Esophagus squamous epithelium (tissue), 5 donors: ENCODE measurements at places on chromosomes 7 and 10.

GRCh38 chr10:131500892-131501291 lies 189.4 kb upstream of the TCERG1L start:
- H3K36me3 ChIP-seq: no peaks in the 10 kb centered on the region
- no peak for DNase-seq
- H3K4me1 ChIP-seq: no peaks in the 10 kb centered on the region
- H3K27me3 ChIP-seq: no peaks in the 10 kb centered on the region
- H3K4me3 ChIP-seq: no peak overlapping the region

GRCh38 chr10:44333511-44333910 lies 51.4 kb downstream of the CXCL12 start:
- H3K36me3 ChIP-seq: no peaks in the 10 kb centered on the region
- H3K27ac ChIP-seq: no peak overlapping the region
- no peak for DNase-seq

DNA sequence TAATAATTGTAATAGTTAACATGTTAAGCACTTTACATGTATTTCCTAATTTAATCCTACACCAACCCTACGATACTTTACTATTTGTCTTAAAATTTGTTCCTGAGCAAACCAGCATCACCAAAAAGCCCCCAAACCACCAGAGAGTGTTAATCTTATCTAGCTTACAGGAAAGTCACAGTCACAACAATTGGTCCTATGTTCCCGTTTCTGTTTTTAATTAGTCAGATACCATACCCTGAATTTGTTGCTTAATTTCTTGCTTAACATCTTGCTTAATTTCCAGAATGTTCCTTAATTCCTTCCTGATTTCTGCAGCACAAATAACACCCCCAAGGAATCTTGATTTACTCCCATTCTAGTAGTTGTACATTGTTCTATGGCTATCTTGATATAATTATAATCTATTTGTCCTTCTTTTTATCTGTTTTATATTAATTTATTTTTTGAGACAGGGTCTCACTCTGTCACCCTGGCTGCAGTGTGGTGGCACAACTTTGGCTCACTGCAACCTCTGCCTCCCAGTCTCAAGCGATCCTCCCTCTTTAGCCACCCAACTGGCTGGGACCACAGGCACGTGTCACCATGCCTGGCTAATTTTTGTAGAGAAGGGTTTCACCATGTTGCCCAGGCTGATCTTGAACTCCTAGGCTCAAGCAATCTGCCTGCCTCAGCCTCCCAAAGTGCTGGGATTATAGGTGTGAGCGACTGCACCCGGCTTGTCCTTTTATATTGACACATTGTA lies 6.6 kb upstream of the PDSS1 start:
- H3K27me3 ChIP-seq: no peaks in the 10 kb centered on the region
- DNase-seq: no peak
- H3K36me3 ChIP-seq: no peaks in the 10 kb centered on the region
- no peaks in the 10 kb centered on the region for H3K4me1 ChIP-seq
- H3K27ac ChIP-seq: no peak overlapping the region

- no peak for DNase-seq
- no peaks in the 10 kb centered on the region for H3K27me3 ChIP-seq
- H3K4me3 ChIP-seq: no peak overlapping the region
- H3K27ac ChIP-seq: no peak overlapping the region
Observed at GRCh38 chr7:118245267-118246040, 20.9 kb downstream of the ANKRD7 start.

DNA sequence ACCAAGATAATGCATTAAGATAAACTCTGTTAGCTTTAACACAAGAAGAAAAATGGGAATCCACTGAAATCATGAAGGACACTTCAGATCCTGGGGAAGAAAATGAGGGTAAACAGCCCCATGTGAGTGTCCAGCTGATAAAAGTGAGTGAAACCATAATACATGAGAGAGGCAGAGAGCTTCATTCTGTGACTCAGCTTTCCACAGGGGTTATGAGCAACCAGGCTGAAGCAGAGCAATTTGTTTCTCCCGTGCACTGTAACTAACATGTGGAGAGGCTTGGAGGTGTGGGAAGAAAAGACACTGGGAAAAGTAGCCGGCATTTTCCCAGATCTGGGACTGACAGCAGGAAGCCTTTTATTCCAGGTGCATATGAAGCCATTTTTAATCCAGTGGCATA lies 971.7 kb downstream of the ANKRD7 start:
- H3K27me3 ChIP-seq: no peaks in the 10 kb centered on the region
- DNase-seq: no peak
- H3K27ac ChIP-seq: no peak overlapping the region
- no peaks in the 10 kb centered on the region for H3K4me1 ChIP-seq
- H3K36me3 ChIP-seq: no peaks in the 10 kb centered on the region
- no peak overlapping the region for H3K4me3 ChIP-seq

DNA sequence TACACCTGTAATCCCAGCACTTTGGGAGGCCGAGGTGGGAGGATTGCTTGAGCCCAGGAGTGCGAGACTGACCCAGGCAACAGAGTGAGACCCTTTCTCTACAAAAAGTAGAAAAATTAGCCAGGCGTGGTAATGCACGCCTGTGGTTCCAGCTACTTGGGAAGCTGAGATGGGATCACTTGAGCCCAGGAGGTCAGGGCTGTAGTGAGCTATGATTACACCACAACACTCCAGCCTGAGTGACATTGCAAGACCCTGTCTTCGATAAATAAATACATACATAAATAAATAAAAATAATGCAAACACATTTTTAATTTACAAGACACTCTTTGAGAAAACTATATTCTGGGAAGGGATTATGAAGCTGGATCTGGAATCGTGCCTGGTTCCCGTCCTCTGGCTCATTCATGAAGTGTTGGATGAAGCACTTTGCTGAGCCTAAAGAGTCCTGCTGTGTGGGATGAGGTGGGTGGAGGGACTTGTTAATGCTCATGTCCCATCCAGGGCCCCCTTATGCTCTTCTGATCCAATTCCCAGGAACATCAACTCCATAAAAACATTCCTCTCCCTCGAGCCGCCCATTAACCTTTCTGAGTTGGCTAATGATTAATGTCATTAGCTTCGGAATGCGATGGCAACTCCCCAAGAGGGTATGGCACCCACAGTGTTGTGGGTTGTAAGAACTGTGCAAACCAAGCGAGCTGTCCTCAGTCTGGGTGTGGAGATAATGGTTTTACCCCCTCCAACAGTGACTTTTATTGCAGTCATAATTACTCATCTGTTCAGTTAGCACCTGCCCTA lies 236.3 kb downstream of the BAMBI start:
- no peak overlapping the region for H3K4me3 ChIP-seq
- H3K4me1 ChIP-seq: no peaks in the 10 kb centered on the region
- no peaks in the 10 kb centered on the region for H3K36me3 ChIP-seq
- H3K27ac ChIP-seq: no peak overlapping the region

- no peaks in the 10 kb centered on the region for H3K36me3 ChIP-seq
- no peaks in the 10 kb centered on the region for H3K27me3 ChIP-seq
- peaks cover 4% of the 10 kb centered on the region for H3K4me1 ChIP-seq
- DNase-seq: no peak
- H3K27ac ChIP-seq: no peak overlapping the region
- H3K4me3 ChIP-seq: peak overlapping the region; percentile 12
Observed at GRCh38 chr10:92750791-92751533, 61.2 kb downstream of the HHEX start.

DNA sequence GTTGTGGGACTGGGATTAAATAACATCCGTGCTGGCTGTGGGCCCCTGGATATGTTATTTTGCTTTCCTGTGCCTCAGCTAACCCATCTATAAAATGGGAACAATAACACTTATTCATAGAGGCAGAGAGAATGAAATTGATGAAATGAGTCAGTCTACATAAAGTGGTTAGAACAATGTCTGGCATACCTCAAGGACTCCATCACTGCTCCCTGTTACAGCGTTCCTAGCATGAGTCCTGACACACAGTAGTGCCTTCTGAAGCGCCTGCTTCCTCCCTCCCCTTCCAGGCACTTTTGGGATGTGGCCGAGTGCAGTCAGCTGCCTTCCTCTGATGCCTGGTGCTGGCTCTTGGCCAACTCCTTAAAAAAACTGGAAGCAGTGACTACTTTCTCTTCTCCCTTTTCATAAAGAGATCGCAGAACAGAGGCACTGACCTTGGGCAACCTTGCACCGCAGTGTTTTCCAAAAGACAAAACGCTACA lies 108.4 kb upstream of the ZMIZ1 start:
- H3K27me3 ChIP-seq: no peaks in the 10 kb centered on the region
- peak overlapping the region; percentile 31 for H3K27ac ChIP-seq
- no peak overlapping the region for H3K4me3 ChIP-seq
- no peaks in the 10 kb centered on the region for H3K36me3 ChIP-seq
- DNase-seq: no peak
- H3K4me1 ChIP-seq: peaks cover 34% of the 10 kb centered on the region

DNA sequence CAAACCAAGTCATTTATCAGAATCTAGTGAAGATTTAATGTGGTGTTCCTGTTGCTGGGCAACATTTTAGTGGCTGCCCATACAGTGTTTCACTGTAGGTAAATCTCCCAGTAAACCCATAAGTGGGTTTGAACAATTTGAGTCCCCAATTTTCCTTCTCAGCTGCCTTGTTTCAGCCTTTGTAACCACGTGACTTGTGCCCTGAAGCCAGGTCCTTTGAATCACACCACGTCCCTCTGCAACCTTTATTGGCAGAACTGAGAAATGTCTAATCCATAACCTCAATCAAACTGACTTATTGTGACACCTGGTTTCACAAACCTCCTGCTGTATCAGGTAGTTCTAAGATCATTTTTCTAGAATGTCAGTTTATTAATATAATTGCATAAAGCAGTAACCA lies 30.1 kb downstream of the SND1 start:
- H3K36me3 ChIP-seq: peaks cover 19% of the 10 kb centered on the region
- no peak overlapping the region for H3K27ac ChIP-seq
- H3K4me1 ChIP-seq: no peaks in the 10 kb centered on the region
- DNase-seq: no peak
- H3K4me3 ChIP-seq: no peak overlapping the region

DNA sequence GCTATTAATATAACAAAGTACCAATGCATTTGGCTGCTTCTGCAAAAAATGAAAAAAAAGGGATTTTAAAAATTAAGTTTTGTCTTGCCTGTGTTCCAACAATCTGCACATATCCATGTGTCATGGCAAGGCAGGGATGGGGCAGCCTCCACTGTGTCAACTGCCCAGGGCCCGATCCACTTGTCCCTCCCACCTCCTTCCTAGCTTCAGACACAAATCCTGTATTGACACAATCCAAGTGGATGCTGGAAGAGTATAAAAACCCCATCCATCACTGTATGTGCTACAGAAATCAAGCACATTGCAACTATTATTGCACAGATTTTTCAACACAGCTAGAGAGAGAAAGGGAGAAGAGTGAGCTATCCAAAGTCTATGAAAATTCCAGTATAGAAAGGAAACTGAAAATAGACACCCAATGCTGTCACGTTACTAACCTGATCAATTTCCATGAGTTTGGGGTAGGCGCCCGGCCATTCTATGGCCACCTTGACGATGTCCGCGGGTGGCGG lies 106.4 kb downstream of the ELMO1 start:
- H3K36me3 ChIP-seq: no peaks in the 10 kb centered on the region
- H3K27ac ChIP-seq: no peak overlapping the region
- H3K4me3 ChIP-seq: peak overlapping the region; percentile 52
- DNase-seq: no peak

GRCh38 chr10:77550378-77550777 lies 87.2 kb downstream of the KCNMA1 start:
- no peaks in the 10 kb centered on the region for H3K36me3 ChIP-seq
- no peak for DNase-seq
- no peaks in the 10 kb centered on the region for H3K4me1 ChIP-seq
- no peaks in the 10 kb centered on the region for H3K27me3 ChIP-seq
- H3K4me3 ChIP-seq: no peak overlapping the region

DNA sequence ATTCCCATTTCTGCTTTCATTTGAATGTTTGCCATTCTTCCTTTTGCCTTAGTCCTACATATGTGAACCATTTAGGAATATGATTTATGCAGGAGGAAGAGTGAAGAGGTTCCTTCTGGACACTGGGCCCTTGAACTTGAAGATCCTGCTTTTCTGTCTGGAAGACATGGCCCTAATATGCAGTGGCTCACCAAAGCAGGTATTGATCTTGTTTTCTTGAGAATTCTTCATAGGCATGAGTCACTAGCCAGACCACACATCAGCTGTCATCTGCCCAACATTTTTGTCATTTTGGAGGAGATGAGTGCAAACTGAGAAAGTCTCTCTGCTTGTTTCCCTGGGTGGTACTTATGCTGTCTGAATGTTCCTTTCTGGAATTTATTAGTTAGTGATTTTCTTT lies 382.6 kb downstream of the LRMDA start:
- H3K4me1 ChIP-seq: no peaks in the 10 kb centered on the region
- no peak for DNase-seq
- no peak overlapping the region for H3K27ac ChIP-seq
- H3K36me3 ChIP-seq: no peaks in the 10 kb centered on the region

- H3K27ac ChIP-seq: no peak overlapping the region
- H3K36me3 ChIP-seq: no peaks in the 10 kb centered on the region
- no peaks in the 10 kb centered on the region for H3K4me1 ChIP-seq
- DNase-seq: no peak
- H3K27me3 ChIP-seq: no peaks in the 10 kb centered on the region
- no peak overlapping the region for H3K4me3 ChIP-seq
Observed at GRCh38 chr7:114155116-114156110, 236.6 kb upstream of the PPP1R3A start.

DNA sequence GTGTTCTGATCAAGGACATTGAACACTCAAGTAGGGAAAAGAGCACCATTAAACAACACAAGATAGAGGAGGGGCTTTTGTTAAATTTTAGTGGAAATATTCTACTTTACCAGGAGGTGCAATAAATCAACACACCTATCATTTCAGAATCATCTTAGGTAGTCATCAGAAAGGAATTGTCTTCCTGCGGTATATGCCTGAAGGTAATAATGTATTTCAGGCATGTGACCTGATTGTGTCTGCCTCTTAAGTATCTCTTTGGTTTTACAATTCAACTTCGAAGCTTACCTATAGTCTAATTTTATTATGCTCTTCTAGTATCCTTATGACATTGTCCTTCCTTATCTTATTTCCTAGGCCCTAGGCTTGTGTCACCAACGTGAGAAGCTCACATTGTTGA lies 58.6 kb upstream of the LAMB4 start:
- H3K36me3 ChIP-seq: no peaks in the 10 kb centered on the region
- no peak for DNase-seq
- H3K4me3 ChIP-seq: no peak overlapping the region
- no peaks in the 10 kb centered on the region for H3K4me1 ChIP-seq

GRCh38 chr7:26965724-26966123 lies 101.3 kb upstream of the SKAP2 start:
- no peak overlapping the region for H3K27ac ChIP-seq
- no peaks in the 10 kb centered on the region for H3K4me1 ChIP-seq
- no peak overlapping the region for H3K4me3 ChIP-seq
- H3K36me3 ChIP-seq: no peaks in the 10 kb centered on the region
- no peaks in the 10 kb centered on the region for H3K27me3 ChIP-seq

DNA sequence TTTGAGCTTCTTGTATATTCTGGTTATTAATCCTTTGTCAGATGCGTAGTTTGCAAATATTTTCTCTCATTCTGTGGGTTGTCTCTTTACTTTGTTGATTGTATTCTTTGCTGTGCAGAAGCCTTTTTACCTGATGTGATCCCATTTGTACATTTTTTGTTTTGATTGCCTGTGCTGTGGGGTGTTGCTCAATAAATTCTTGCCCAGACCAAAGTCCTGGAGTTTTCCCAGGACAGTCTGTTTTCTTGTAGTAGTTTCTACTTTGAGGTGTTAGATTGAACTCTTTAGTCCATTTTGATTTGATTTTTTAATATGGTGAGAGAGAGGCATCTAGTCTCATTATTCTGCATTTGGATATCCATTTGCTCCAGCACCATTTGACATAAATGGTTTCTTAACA lies 588.7 kb upstream of the MBL2 start:
- H3K4me1 ChIP-seq: no peaks in the 10 kb centered on the region
- no peak for DNase-seq
- no peak overlapping the region for H3K27ac ChIP-seq
- no peaks in the 10 kb centered on the region for H3K27me3 ChIP-seq
- no peak overlapping the region for H3K4me3 ChIP-seq
